GM04504 (cell line): ENCODE measurements at places on chromosomes 4 and X.

DNA sequence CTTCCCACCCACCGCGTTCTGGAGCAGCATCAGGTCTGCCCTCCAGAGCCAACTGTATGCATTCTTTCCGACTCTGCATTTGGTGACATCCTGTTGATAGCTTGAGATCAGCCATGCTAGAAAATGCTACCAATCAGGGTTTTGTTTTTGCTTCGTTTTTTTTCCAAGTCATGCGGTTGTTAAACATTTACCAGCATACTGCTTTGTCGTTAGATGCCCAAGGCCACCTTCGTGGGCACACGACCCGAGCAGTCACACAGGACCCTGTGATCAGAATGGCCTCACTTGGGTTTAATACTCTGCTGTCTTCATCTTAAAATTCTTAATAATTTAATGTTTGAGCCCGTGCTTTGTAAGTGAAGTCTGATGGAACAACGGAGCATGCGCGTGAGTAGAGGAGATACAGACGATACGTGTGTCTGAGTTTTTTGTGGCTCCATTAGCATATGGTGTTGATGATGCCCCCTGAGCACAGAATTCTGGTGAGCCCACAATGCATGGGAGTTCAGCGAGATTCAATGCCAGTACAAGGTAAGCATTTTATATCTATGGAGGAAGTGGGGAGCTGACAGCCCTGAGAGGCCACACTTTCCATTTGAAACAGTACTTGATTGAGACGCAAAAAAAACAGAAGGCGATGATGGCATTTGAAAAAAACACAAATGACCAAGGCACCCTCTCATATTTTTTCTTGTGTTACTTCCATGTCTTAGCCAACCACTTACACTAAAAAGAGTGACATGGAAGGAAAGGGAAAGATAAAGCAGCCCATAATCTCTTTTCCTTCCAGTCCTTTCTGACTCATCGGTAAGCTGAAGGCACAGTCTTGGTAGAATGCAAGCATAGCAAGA, 323.6 kb downstream of the BCOR start:
- no peak for DNase-seq

DNA sequence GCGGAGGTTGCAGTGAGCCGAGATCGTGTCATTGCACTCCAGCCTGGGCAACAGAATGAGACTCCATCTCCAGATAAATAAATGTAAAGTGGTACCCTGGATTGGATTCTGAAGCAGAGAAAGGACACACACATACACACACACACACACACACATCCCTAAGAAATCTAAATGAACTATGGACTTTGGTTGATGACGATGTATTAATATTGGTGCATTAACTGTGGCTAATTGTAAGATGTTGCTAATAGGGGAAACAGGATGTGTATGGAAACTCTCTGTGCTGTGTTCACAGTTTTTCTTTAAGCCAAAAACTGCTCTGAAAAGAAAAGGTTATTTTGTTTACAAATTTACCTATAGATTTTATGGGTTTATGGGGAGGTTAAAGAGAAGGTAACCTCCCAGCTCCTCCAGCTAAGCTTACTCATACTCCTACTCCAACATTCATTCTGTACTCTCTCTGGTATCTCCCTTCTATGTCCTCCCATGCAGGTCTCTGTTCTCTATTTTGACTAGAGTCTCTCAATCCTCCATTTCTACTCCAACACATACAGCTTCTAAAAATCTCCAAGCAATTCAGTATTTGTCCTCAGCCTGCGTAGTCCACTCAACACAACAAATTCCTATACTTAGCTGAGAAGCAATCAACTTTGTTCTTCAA, 46.5 kb upstream of the RELL1 start:
- no peak for DNase-seq

DNA sequence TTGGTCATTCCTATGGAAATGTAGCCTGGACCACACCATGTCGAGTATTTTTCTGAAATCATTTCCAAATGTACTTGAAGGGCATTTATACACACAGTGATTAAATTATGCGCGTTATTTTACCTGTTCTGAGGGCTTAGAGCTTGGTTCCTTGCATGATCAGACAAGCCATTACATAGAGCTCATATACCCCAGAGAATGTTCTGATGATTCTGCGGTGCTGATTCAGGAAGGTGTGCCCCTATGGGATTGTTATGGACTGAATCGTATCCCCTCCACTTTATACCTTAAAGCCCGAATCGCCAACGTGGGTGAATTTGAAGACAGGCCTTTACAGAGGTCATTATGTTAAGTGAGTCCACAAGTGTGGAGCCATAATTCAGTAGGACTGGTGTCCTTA, 848.9 kb downstream of the TRIML1 start:
- DNase-seq: no peak

- no peak for DNase-seq
These were observed 36.9 kb downstream of the NR3C2 start for GRCh38 chr4:148405161-148405893.

- no peak for DNase-seq
These were observed 73.3 kb downstream of the TSPAN7 start for GRCh38 chrX:38634665-38635064.

DNA sequence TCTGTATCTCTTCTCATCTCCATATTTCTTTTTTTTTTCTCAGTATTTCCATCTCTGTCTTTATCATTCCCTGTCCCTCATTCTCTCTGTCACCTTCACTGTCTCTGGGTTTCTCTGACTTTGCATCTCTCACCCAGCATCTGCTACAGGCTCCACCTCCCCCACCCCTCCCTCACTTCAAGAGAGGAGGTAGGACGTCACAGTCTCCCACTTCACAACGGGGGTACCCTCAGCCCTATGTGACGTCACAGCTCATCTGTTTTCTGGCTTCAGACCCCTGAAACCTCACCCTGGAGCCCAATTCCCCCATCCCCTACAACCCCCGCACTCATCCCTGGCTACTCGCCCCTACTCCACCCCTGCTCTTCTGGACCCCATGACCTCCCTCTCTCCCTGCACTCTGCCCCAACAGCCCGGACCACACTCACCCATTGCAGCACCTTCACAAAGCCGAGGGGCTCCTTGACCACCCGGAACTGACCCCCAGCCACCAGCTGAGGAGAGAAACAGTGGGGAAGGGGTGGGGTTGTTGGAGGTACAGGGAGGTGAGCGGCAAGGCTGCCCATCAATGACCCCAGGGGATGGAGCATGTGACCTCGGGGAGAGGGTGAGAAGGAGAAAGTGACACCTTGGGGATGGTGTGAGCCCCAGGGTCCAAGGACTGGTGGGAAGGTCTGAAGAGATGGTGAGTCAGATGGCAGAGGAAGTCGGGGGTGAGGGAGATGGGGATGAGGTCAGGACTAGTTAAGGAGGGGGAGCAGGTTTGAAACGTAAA, 1.3 kb downstream of the SYP start:
- DNase-seq: no peak

DNA sequence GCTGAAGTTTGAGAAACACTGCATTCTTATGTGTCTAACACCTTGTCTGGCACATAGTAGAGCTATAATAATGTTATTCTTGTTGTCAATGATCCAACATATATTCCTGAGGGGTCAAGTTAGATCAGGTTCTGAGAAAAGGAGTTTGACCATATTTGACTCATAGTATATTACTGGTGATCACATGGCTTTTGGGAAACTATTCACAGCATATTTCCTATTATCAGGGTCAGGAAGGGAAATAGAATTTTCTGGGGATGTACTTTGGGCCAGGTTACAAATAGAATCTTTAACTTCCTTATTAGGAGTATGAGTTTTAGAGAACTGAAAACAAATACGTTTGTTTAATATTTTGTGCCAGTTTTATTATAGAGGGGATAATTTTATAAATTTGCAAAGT, 11.6 kb downstream of the IL15 start:
- no peak for DNase-seq

DNA sequence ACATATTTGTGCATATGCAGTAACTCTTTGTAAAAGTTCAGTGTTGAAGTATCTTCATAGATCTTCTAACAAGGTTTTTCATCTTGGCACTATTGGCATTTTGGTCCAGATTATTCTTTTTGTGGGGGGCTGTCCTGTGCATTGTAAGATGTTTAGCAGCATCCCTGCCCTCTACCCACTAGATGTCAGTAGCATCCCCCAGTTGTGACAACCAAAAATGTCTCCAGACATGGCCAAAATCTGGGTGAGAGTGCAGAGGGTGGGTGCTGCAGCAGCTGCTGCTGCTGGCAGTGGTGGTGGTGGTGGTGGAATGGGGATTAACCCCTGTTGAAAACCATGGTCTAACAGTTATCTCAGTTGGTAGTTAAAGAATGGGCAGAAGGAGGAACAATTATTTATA, 370.0 kb downstream of the GPAT3 start:
- no peak for DNase-seq

- no peak for DNase-seq
These were observed 293.4 kb downstream of the DTHD1 start for GRCh38 chr4:36574816-36575215.

- no peak for DNase-seq
These were observed 35.1 kb upstream of the PI4K2B start for GRCh38 chr4:25198713-25199112.

DNA sequence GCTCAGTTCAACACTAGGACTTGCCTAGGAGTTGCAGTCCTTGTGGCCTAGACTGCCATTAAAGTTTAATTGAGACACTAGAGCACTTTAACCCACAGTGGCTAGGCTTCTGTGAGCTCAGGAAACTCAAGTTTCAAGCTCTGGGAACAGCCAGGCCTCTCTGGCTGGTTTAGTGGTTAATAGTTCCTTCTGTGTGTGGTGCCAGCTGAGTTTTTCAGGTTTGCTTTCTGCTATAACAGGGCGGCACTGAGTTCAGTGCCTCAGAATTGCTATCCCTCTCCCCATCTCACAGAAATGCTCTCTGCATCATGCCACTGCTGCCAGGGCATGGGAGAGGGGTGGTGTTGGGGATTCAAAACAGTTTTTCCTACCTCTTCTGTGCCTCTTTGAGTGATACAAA, 15.9 kb downstream of the MMAA start:
- no peak for DNase-seq

- DNase-seq: no peak
These were observed 94.7 kb downstream of the SLC2A9 start for GRCh38 chr4:9926586-9926985.

DNA sequence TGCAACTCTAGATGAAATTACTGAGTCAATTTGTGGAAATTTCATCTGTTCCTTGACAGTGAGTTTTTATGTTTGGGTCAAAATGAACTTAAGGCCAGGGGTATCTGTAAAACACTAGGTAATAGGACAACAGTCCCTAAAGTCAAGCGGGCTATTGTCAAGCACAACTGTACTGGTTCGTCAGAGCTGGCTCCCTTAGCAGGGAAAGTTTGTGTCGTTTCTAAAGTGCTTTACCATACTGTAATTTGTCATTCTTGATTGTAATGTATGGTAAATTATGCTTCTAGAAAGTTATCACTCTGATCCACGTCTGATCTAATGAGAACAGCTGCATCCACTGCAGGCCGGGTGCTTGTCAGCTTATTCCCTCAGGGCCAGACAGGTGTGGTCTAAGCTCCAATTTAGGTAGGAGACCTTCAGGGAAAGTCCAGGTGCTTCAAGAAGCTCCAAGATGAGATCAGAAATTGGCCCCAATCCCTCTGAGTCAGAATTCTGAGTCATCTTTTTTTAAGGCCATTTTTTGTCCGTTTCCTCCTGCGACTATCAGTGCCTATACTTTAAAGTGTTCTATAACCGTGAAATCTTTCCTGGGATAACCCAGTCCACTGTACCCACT, 92.2 kb downstream of the PALLD start:
- DNase-seq: no peak

- no peak for DNase-seq
These were observed 333.5 kb downstream of the TENM3 start for GRCh38 chr4:182576601-182577289.

- no peak for DNase-seq
These were observed 812 bp upstream of the KDM6A start for GRCh38 chrX:44871931-44872820.

DNA sequence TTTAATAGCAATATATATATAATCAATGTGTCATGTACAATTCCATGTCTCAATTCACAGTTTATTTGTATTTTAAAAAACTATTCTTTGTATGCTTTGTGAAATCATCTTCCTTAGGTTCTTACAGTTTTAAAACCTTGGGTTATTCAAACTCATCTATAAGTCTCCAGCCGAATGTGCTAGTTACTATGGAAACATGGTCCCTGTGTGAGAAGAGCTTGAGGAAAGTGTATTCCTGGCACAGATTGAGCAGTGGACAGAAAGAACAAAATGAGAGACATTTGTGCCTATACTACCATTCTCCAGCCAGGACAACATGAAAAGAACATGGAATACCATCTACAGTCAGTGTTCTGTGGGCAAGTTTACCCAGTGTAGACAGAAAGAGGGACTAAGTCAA, 103.4 kb downstream of the EFHC2 start:
- DNase-seq: no peak

- DNase-seq: no peak
These were observed at the start of gene CDX4 for GRCh38 chrX:73446831-73447230. Gene CDX4 (plus strand): TSS chrX:73447053. CDS start chrX:73447254, 201 bp downstream.

- DNase-seq: no peak
These were observed 164.0 kb upstream of the RASGEF1B start for GRCh38 chr4:81635739-81636138.

- no peak for DNase-seq
These were observed 325.3 kb downstream of the AFF2 start for GRCh38 chrX:148825696-148826095.

- DNase-seq: no peak
These were observed 57.0 kb upstream of the SLC25A4 start for GRCh38 chr4:185086053-185086452.

DNA sequence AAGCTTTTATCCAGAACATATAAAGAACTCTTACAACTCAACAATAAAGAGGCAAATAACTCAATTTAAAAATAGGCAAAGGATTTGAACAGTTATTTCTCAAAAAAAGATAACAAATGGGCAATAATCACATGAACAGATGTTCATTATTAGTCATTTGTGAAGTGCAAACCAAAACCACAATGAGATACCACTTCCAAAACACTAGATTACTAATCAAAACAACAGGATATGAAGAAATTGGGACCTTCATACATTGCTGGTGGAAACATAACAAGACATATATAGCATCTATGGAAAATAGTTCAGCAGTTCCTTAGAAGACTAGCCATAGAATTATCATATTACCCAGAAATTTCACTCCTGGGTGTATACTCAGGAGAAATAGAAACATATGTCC, 224.6 kb downstream of the FBXO8 start:
- no peak for DNase-seq

- DNase-seq: no peak
These were observed 624.3 kb downstream of the ADGRL3 start for GRCh38 chr4:61824454-61824853.

- DNase-seq: no peak
These were observed 127.4 kb downstream of the GRIA3 start for GRCh38 chrX:123311486-123311885.

- DNase-seq: no peak
These were observed 281.1 kb downstream of the NKX6-1 start for GRCh38 chr4:84218031-84218430.

DNA sequence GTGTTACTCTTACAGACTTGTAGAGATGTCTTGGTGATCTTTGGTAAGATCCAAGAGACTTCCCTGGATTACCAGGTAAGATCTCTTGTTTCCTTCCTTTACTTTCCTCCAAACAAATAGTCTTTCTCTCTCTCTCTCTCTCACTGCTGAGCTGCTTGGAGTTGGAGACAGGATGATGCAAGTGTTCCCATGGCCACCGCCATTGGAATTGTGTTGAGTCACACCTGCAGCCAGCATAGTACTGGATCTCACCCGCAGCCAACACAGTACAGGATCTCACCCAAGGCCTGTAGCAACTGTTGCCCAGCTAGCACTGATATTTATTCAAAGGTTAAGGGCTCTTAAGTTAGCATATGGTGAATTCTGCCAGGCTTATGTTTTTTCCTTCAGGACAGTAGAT, 1080.9 kb downstream of the FAT4 start:
- DNase-seq: no peak
